Kidney capillary endothelial cell (primary cell): ENCODE measurements at places on chromosomes 16 and 17.

DNA sequence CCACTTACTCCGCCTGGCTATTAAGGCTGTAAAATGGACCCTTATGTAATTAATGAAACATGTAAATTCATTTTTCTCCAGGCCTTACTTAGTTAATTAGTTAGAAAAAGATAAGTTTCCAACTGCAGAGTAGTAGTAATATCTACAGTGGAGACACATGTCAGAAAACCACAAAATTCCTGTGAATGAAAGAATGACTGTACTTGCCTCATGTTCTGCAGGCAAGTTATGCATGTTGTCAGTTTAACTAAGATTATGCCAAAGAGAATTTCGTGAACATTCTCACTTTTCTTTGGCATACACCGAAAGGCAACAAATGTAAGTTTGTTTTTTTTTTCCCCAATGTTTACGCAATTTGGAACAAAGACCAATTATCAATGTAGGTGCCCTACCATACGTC, 16.8 kb upstream of the CCL1 start:
- no peak for DNase-seq

GRCh38 chr16:78249056-78249455, 149.6 kb downstream of the WWOX start:
- DNase-seq: no peak

- no peak for DNase-seq
Measured at GRCh38 chr16:17557949-17558348, 87.2 kb upstream of the XYLT1 start.

DNA sequence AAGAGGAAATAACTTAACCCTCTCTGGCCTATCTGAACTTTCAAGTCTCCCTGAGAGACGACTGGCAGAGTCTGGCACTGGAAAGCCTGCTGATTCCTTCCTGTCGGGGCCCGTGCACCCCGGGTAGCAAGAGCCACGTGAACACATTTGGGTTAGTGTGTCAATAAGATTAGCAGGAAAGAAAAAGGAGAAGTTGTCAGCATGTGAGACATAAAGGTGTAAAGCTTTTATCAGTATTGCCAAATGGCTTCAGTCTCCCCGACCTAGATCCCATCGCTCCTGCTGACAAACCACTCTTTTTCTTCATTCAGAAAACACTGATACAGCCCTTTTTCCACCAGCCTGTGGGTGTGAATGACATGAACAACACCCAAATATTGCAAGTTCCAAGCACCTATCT, 74.4 kb downstream of the CCT6B start:
- DNase-seq: no peak
